ENCODE measurements at places on chromosomes 2 and 18. TPM values are rescaled to one million over a fixed set of nuclear protein-coding genes. Genes with fewer than 3 reads are reported as not detected.

DNA sequence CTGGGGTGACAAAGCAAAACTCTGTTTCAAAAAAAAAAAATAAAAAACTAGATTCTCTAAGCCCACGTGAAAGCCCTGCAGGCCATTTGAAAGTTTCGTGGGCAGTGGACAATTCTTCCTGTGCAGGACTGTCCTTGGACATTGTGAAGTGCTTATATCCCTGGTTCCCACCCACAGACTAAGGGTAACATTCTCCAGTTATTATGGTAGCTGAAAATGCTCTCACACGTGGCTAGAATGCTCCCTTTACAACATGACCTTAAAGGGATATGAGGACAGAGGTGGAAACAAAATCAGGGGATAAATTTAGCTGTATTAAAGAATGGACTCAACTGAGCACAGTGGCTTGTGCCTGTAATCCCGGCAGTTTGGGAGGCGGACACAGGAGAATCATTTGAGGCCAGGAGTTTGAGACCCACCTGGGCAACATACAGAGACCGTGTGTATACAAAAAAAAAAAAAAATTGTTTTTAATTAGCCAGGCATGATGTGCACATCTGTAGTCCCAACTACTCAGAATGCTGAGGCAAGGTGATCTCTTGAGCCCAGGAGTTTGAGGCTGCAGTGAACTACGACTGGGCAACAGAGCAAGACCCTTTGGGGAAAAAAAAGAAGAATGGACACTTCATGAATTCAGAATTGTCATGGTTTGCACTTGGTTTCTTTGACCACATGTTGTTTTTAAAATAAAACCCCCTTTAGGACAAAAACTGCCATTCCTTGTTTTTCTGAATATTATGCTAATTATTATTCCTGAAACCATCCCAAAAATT lies 167.9 kb downstream of the MGAT5 start:
- no peak for DNase-seq

- no peak for DNase-seq
Measured at GRCh38 chr2:179605341-179605740, 256.1 kb downstream of the ZNF385B start.

DNA sequence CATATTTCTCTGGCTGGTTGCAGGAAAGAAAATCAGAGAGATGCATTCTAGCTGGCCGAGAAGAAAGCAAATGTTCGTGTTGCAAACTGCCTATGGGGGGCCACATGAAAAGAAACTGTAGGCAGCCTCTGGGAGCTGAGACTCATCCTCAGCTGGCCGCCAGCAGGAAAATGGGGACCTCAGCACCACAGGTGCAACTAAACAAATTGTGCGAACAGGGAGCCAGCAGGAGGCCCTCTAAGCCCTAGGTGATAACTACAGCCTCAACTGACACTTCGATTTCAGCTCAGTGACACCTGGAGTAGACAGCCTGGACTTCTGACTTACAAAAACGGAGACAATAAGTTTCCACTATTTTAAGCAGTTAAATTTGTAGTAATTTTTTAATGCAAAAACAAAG lies 107.3 kb downstream of the DTNB start:
- no peak for DNase-seq

DNA sequence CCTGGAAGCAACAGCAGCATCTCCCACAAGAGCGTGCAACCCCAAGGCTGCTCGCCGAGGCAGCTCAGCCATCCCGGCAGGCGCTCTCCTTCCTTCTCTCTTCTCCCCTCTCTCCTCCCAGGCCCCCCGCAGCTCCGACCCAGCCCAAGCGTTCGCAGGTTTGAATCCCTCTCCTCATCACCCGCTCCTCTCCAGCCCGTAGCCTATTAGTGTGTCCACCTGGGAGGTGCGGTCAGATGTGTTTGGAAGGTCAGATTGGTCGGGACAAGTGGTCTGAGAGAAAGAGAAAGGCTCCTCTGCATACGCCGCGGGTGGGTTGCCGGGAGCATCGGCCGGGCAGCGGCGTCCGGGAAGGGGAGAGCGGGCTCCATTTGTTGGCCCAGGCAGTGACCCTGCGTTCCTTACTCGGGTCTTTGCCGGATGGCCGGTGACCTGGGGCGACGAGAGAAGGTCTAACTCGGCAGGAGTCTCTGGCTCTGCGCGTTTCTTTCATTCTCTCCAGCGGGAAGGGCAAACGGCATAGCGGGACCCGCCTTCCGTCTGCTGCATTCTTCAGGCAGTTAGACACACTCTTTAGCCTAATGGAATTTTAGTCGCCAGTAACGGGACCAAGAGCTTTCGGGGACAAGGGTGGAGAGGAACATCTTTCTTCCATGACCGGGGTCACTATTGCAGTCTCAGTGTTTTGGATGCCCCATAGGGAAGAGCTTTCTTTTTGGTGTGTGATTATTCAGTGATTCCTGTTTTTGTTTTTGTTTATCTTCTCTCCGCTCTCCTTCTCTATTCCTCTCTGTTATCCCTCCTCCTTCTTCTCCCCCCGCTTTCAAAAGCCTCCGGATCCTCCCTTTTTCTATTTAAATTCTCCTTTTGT lies 1.1 kb upstream of the TMEFF2 start:
- DNase-seq: peak; percentile 79

DNA sequence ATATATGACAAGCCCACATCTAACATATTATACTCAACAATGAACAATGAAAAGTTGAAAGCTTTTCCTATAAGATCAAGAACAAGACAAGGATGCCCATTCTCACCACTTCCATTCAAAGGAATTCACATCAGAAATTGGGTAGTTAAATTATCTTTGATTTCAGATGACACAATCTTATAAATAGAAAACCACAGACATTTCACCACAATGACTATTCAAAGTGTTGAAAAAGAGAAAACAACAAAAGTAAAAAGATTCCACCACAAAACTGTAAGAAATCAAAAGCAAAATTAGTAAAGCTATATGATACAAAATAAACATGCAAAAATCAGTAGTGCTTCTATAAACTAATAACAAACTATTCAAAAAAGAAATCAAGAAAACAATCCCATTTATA lies 279.7 kb upstream of the MYT1L start:
- no peak for DNase-seq

DNA sequence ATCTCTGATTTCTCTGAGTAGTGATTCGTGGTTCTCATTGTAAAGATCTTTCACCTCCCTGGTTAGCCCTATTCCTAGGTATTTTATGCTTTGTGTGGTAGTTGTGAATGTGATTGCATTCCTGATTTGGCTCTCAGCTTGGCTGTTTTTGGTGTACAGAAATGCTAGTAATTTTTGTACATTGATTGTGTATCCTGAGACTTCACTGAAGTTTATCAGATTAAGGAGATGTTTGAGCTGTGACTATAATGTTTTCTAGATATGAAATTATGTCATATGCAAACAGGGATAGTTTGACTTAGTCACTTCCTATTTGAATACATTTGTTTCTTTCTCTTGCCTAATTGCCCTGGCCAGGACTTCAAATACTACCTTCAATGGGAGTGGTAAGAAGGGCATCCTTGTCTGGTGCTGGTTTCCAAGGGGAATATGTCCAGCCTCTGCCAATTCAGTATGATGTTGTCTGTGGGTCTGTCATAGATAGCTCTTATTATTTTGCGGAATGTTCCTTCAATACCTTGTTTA lies 251.9 kb upstream of the ZNF804A start:
- no peak for DNase-seq

- peak; percentile 34 for DNase-seq
Measured at GRCh38 chr2:26542676-26543505, 65.0 kb upstream of the OTOF start.

DNA sequence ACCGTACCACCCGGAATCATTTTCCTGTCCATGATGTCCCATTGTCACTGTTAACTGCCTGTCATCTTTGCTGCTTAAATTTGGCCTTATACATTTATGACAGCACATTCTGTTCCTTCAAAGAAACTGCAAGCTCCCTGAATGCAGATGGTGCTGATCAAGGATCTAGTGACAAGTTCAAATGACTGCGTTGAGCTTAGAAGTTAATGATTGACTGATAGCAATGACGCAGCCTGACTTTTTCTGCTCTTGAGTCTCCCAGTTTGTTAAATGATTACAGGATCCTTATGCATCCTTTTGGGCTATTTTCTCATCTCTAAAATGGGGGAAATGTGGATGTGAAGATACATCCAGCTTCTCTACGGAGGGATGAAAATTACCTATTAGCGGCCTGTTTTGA lies 159.0 kb downstream of the DCC start:
- no peak for DNase-seq

DNA sequence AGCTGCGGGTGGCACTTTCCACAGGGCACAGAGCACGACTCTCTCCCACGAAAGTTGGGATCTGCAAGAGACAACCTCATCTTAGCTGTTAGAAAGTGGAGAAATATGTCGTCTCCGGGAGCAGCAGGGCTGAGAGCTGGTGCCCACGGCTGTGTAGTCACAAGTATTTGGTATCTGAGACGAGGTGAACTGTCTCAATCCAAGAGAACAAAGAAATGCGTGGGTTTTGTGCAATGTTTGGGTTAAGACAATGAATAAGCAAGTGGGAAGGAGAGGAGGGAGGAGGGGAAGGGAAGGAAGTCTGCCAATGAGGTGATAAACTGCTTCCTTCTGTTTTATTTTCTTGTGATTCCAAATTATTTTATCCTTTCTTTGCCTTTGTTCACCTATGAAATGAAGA lies 18.0 kb downstream of the DYTN start:
- no peak for DNase-seq

The ZNF804A gene
- not detected for total RNA-seq

The CYS1 gene
- total RNA-seq: 1.8 TPM

The CHRND gene
- total RNA-seq: not detected

The NT5C1B gene
- total RNA-seq: not detected

The CYP27A1 gene
- 21.4 TPM for total RNA-seq

The CCDC138 gene
- 6.8 TPM for total RNA-seq

The BOLL gene
- total RNA-seq: not detected
